Fibroblast of skin of back (primary cell): ENCODE measurements at places on chromosomes 4 and X.

DNA sequence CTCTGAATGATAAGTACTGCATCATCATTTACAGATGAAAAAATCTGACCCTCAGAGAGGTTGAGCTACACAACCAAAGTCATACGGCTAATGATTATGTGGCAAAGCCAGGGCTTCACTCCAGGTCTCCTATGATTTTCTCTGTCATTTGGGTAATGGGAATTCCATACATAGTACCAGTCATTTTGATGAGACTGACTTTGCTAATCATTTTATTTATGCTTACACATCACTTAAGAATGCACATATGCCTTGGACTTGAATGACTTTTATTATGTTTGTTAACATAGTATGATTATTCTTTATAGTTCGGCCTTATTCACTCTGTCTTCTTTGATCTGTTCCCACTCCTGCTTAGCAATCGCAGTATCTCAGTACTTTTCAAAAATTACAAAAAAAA lies 255.1 kb upstream of the GPRIN3 start:
- DNase-seq, result no peak

- DNase-seq, result no peak
Observed at GRCh38 chr4:156439576-156440200, 486.0 kb upstream of the CTSO start.

GRCh38 chr4:183875251-183875825 lies 29.8 kb upstream of the STOX2 start:
- DNase-seq, result no peak

DNA sequence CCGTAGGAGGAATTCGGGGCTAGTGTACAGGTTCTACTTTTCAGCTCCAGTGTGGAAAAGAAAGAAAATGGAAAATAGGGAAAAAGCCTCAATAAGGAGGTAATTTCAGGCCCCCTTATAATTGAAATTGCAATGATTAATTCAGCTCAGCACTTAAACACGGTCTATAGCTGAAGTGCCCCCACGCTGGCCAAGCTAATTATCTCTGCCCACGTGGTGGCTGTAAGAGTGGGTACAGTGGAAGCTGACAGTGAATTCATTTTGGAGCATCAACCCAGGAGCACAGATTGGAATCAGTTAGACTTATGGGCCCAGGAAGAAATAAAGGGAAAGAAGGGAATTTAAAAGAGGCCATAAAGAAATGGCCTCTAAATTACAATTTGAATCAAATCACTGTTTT lies 631.1 kb upstream of the CPEB2 start:
- no peak for DNase-seq

DNA sequence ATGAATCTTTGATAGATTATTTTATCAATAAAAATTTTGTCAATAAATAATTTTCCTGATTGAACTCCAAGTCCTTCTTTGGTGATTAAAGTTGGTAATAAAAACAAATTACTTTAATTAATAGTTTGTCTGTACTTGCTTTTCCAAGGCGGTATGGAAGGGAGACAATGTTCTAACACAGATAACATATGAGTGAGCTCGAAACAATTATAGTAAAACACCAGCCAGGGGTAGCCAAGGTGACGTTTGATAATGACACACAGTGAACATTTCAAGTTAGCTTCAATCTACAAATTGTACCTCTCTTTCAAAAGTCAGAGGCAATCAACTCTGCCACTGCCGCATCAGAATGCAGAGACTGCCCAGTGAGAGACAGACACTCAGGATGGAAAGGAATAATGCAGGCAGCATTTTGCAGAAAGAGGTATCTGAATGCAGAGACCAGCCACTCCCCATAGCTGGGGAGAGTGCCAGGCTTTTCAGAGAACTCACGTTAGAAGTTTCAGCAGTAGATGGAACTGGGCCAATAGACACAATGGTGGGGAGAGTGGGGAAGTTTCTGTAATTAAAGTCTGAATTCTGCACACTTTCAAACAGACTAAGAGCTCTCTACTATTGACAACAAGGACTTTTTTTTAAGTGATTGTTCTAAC lies 18.1 kb upstream of the ATOH1 start:
- DNase-seq, result no peak

DNA sequence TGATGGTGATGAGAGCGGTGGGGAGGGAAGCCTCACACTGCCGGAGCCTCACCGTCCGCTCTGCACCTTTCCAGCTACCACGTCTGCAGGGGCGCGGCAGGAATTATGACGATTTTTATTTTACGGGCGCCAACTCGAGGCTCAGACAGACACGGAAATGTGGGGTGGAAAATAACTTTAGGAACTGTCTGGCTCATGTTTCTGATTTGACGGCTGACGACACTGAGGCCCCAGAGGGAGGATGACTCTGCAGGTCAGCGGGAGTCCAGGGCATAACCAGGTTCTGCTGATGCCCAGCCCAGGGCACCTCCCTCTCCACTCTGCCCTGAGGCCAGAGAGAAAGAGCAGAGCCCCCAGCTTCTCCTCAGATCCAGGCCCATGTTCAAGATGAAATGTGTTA lies 43.9 kb downstream of the C4orf50 start:
- DNase-seq, result no peak

- no peak for DNase-seq
Observed at GRCh38 chr4:102862016-102862415, 6.8 kb upstream of the CISD2 start.

DNA sequence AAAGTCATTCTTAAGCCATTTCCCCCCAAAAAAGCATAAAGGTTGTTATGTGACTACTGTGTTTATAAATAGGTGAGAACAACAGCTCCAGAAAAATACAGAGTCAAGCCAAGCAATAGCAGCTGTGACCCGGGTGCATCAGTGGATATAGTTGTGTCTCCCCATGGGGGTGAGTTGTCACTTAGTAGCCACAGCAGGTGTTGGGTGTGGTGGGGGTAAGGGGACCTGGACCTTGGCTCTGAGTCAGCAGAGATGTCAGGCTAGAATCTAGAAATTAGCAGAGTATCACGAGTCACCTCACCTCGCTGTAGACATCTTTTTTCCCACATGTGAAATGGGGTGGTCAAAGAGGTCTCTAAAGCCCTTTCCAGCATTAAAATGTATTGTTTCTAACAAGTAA lies 42.4 kb downstream of the MOSPD2 start:
- no peak for DNase-seq

- no peak for DNase-seq
Observed at GRCh38 chrX:151088221-151088620, 88.2 kb upstream of the GPR50 start.

DNA sequence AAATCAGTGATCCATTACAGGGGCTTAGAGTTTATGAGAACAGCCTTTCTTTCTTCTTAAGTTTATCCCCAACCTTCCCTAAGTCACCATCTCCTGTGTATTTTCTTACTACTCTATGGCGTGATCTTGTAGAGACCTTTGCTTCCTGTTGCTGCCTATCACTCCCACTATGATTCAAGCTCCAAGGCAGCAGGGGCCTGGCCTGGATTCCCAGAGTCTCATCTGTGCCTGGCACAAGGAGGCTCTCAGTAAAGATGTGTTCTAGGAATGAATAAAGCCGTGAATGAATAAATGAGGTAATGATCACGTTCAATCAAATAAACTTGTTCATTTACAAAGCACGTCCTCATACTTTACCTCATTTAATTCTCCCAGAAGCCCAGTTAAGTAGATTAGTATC lies 45.4 kb downstream of the CC2D2A start:
- peak; percentile 2 for DNase-seq

GRCh38 chrX:13933352-13933751 lies 96.3 kb downstream of the GEMIN8 start:
- DNase-seq, result no peak

DNA sequence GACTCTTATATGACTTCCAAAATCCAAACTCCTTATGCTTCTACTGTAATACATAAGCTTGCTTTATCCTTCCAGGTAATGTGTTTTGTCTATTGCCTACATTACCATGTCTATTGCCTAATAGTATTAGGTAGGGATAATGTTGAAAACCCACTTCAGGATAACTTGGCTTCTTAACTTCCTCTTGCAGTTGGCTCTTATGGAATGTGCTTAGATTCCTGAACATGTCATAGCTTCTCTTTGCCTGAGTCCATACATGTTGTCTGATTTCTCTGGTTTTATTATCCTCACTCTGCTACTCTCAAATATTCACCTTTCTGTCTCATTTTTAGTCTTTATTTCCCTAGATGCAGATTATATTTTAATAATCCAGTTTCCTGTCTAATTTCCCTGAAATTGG lies 599.9 kb downstream of the IL15 start:
- DNase-seq, result peak; percentile 6

GRCh38 chrX:71945237-71945805 lies 34.7 kb downstream of the NHSL2 start:
- no peak for DNase-seq

- DNase-seq, result peak; percentile 70
Observed at GRCh38 chr4:7973545-7973981, 33.9 kb upstream of the AFAP1 start.

GRCh38 chr4:3062471-3062870 lies 11.9 kb downstream of the HTT-AS start:
- peak; percentile 72 for DNase-seq

DNA sequence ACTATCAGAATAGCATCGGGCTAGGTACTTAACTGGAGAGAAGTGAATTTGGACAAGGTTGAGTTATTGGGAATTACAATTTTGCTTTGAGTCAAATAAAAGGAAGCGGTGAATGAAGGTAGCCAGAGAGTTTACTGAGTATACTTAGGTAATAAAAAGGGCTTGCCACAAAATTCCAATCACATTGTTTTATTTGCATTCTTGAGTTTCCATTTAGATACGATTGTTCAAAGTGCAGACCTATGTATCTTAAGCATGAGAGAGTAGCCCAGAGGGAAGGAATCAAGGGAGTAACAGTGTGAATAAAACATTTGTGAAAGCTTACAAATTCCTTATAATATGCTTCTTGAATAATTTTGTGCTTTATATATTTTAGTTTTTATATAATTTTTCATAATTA lies 102.5 kb upstream of the NDST4 start:
- no peak for DNase-seq

DNA sequence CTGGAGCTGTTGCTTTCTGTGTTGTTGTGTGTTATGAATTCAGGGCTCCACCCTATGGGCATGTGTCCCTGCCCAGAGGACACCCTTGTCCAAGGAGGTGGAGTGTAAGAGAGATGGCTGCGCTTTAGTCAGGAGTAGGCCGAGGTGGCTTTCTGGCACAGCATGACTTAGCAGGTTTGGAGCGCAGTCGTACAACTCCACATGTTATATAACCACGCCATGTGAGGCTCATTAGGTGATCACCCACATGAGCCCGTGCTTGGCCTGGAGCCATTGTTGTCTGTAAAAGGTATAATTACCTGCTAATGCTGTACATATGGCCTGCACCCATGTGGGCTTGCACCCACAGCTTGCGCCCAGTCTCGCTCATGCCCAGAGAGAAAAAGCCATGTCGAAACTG lies 15.8 kb upstream of the ANAPC4 start:
- DNase-seq, result no peak

DNA sequence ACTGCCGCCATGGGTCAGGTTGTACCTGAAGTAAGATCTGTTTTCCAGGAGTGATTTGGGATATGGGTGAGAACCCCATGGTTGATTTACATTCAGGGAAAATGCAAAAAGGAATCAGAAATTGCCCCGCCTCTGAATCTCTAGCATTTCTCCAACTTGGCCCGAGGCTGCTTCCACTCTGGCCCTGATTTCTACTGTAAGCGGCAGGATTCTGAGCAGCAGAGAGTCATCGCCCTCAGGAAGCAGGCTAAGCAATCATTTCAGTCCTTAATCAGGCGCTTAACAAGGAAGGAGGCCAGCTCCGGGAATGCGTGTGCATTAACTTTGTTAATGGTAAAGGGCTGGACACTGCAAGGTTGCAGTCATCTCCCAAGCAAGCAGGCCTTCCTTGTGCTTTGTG lies 88.5 kb upstream of the DHX15 start:
- DNase-seq, result no peak

DNA sequence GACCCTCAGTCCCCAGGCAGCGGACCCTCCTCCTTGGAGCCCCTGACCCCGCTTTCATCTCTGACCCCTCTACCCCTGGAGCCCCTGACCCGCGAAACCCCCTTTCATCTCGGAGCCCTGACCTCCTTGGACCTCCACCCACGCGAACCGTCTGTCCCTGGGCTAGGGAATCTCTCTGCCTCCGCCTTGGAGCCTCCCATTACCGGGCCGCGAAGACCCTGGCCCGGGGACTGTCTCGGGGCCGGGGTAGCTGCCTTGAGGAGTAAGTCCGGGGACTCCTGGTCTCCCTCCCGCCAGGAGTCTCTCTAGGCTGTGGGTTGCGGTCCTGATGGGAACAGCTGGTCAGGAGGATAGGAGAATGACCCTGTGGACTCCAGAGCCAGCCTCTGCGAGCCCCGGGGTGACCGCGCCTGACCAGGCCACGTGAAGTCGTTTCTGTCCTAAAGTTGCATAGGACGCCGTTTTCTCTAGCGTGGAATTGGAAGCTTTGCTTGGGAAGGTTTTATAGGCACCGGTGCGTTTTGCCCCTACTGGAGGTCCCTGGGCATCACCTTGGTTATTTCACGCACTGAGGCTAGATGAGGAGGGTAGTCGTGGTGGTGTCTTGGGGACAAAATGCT lies 824 bp downstream of the TBC1D14 start:
- no peak for DNase-seq

DNA sequence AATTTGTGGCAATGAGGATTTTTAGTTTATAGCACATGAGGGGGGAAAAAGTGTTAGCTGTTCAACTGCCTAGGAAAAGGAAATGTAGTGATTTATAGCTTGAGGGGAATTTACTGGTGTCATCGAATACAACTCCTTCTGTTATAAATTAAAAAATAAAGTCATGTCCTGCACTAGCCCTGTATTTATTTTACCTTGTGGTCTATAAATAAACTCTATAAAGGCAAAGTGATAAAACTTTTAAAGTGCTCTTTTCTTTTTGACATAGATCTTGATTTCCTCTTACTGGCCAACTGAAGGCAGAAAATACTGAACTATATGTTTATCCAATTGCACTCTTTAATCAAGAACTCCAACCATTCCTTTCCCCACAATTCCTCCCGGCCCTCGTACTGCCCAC lies 672.1 kb upstream of the SLIT2 start:
- DNase-seq, result no peak

- DNase-seq, result no peak
Observed at GRCh38 chr4:126776361-126776760, 856.4 kb upstream of the INTU start.

- DNase-seq, result no peak
Observed at GRCh38 chr4:85520765-85521749, 46.1 kb downstream of the ARHGAP24 start.

- no peak for DNase-seq
Observed at GRCh38 chrX:13775837-13776236, 41.1 kb downstream of the GPM6B start.

DNA sequence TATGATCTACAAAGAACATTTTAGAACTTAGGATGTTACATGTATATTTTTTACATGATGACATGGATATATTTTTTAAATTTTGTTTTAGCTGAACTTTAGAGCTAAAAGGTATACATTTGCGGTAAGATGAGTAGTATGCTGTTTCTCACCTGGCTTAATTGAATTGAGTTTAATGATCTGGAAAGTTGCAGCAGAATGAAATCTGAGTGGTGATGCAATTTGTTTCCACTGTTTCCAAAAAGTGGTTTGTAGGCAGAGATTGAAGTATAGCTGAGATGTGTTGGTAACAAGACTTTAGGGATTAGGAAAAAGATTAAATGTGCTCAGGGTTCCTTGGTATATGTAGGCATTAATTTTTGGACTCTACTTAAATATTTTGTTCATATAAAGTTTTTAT lies 68.1 kb downstream of the HPF1 start:
- DNase-seq, result no peak
